Liver (tissue), 10 donors: ENCODE measurements at places on chromosomes 4 and X. TPM values are rescaled to one million over a fixed set of nuclear protein-coding genes. Genes with fewer than 3 reads are reported as not detected.

The FREM3 gene
- total RNA-seq: not detected

The STOX2 gene
- 12.6 TPM for total RNA-seq

DNA sequence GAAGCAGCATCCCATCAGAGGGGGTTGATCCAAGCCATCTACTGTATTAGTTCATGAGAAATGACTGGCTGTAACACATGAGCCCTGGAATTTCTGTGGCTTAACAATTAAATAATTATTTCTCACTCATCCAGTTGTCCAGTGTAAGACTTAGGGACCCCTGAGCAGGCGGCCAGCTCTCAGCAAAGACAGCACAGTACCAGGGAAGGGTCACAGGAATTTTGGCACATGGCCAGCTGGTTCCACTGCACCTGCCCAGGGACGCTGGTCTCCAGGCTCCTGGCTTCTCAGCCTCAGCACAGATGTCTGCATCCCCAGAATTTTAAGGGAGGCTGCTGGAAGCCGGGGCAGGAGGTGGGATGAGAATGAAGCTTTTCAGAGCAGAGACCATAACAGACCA, 93.7 kb upstream of the DHRSX start:
- no peak for DNase-seq
- H3K4me1 ChIP-seq: no peaks in the 10 kb centered on the region
- no peaks in the 10 kb centered on the region for H3K36me3 ChIP-seq
- H3K27me3 ChIP-seq: no peaks in the 10 kb centered on the region

DNA sequence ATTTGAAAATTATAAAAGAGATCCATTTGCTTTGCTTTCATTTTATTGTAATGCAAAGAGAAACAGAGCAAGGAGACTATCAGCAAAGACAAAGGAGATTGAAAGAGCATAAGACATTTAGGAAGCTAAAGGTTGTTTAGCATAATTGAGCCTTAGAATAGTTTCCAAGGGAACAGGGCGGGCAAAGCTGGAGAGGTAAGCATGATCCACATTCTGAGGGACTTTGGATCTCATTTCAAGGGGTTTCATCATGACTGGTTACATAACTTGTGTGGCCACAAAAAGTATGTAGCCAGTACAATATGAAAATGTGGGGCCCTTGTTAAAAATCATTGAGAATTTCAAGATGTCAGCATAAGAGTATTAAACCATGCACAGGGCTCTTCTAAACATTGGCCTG, 406.5 kb downstream of the RPA4 start:
- H3K27ac ChIP-seq: no peak overlapping the region
- H3K4me3 ChIP-seq: no peak overlapping the region
- no peaks in the 10 kb centered on the region for H3K27me3 ChIP-seq
- H3K36me3 ChIP-seq: no peaks in the 10 kb centered on the region
- no peak for DNase-seq

DNA sequence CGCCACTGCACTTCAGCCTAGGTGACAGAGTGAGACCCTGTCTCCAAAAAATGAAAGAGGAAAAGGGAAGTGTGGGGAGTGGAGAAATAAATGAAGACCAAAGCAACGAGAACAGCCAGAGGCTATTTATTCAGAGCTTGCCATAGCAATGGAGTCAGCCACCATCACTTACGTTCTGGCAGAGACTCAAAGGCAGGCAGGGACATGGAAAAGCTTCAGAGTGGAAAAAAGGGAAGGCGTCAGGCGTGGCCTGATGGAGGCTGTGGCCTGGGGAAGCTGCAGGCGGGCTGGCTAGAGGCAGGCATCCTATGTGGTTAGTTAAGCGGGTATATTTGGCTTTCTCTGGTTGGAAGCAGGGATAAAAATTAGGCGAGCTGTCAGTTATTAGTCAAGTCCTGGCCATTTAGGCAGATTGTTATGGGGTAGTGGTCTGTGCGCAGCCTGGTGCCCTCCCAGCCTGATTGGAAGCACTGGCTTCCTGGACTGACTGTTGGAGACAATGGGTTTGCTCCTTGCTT, 73.3 kb downstream of the DCTD start:
- no peak for DNase-seq
- H3K4me1 ChIP-seq: no peaks in the 10 kb centered on the region
- no peaks in the 10 kb centered on the region for H3K27me3 ChIP-seq

DNA sequence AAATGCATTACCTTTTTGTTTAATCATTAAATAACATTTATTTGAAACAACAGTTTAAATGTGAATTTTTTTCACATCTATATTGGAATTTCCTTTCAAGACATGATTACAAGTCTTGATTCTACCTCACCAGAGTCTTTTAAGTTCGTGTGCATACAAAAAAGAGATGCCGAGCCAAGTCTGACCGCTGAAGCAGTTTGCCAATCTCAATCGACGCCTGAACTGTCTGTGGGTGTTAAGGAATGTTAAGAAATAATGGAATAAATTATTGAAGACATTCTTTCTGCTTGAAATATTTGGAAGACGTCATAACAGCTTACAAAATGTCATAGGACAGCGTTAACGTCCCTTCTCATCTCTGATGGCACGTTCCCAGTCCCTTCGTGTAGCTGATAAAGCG, 27.9 kb upstream of the TNIP3 start:
- no peaks in the 10 kb centered on the region for H3K36me3 ChIP-seq
- no peaks in the 10 kb centered on the region for H3K4me1 ChIP-seq
- H3K27ac ChIP-seq: no peak overlapping the region
- no peak for DNase-seq

The NAA11 gene
- total RNA-seq: not detected

GRCh38 chr4:52595001-52595400, 64.1 kb downstream of the USP46 start:
- DNase-seq: no peak
- no peaks in the 10 kb centered on the region for H3K4me1 ChIP-seq
- H3K4me3 ChIP-seq: no peak overlapping the region
- no peaks in the 10 kb centered on the region for H3K27me3 ChIP-seq
- H3K36me3 ChIP-seq: peaks cover 5% of the 10 kb centered on the region

The RHOXF2B gene
- total RNA-seq: not detected

- H3K27me3 ChIP-seq: no peaks in the 10 kb centered on the region
- no peak overlapping the region for H3K4me3 ChIP-seq
- no peak for DNase-seq
- no peaks in the 10 kb centered on the region for H3K36me3 ChIP-seq
Observed at GRCh38 chr4:48343551-48343950, 2.2 kb downstream of the SLAIN2 start.

DNA sequence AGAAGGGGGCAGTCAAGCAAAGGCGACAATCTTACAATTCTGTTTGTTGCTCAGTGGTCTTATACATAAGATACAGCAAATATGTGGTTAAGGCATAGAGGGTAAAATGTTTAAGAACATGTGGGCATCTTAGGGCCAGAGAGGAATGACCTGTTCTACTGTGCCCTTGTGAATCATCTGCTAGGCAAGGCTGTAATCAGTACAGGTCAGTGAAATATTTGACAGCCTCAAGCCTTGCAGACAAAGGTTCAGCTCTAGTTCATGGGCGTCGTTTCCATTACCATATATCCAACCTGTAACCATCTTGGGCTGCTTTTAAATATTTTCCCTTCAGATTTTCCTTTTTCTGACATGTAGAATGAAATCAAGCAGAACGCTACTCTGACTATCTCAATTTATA, 37.3 kb downstream of the AGA start:
- DNase-seq: no peak
- no peaks in the 10 kb centered on the region for H3K27me3 ChIP-seq
- H3K4me1 ChIP-seq: no peaks in the 10 kb centered on the region

- H3K4me3 ChIP-seq: no peak overlapping the region
- H3K27me3 ChIP-seq: no peaks in the 10 kb centered on the region
- H3K36me3 ChIP-seq: no peaks in the 10 kb centered on the region
- no peak for DNase-seq
- H3K4me1 ChIP-seq: peaks cover 4% of the 10 kb centered on the region
- no peak overlapping the region for H3K27ac ChIP-seq
Observed at GRCh38 chr4:243426-243825, 61.8 kb downstream of the ZNF732 start.

GRCh38 chrX:318068-318738, 393 bp downstream of the GTPBP6 start:
- H3K36me3 ChIP-seq: peaks cover 6% of the 10 kb centered on the region
- H3K4me1 ChIP-seq: peaks cover 10% of the 10 kb centered on the region
- H3K27me3 ChIP-seq: no peaks in the 10 kb centered on the region
- peak overlapping the region; percentile 91 for H3K27ac ChIP-seq
- H3K4me3 ChIP-seq: peak overlapping the region; percentile 88

The KCTD8 gene
- not detected for total RNA-seq

DNA sequence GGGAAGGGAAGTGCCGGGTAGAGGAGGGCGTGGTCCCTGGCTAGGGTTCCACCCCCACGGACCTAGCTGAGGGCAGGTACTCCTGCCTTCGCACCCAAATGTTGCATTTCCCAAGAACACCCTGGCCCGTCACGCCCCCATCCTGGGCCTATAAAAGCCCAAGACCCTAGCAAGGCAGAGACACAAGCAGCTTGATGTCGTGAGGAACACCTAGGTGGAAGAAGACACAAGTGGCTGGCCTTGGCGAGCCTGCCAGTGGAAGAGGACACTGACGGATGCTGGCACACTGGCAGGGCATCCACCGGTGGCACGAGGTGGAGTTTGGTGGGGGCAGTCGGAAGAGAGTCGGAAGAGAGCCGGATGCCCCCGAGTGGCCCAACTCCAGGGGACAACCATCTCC, 244.8 kb upstream of the CTSO start:
- no peak overlapping the region for H3K27ac ChIP-seq
- no peaks in the 10 kb centered on the region for H3K36me3 ChIP-seq
- no peak overlapping the region for H3K4me3 ChIP-seq
- no peaks in the 10 kb centered on the region for H3K27me3 ChIP-seq
- no peak for DNase-seq

The CTAG1B gene
- not detected for total RNA-seq

DNA sequence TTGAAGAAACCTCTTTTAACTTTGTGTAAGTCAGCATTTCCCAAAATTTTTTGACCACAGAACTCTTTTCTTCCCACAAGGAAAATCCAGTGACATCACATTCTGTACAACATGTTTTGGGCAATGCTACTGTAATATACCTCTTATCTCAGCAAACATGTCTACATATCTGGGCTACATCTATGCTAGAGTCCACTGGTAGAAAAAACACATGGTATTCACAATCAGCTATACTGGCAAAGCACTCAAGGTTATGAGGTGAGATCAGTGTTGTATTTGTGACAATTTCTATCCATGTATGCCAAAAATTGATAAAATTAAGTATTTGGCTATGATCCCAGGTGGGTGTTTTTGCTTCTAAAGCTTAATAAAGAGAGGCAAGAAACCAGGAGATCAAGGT, 98.0 kb downstream of the ATP11C start:
- no peak overlapping the region for H3K27ac ChIP-seq
- DNase-seq: no peak
- no peaks in the 10 kb centered on the region for H3K36me3 ChIP-seq
- H3K4me3 ChIP-seq: no peak overlapping the region

The BLOC1S4 gene
- total RNA-seq: 7.7 TPM

GRCh38 chr4:185730849-185731608, 81.0 kb downstream of the SORBS2 start:
- H3K27ac ChIP-seq: peak overlapping the region; percentile 31
- peaks cover 4% of the 10 kb centered on the region for H3K36me3 ChIP-seq
- DNase-seq: no peak
- no peak overlapping the region for H3K4me3 ChIP-seq
- no peaks in the 10 kb centered on the region for H3K4me1 ChIP-seq
- H3K27me3 ChIP-seq: no peaks in the 10 kb centered on the region

- peaks cover 10% of the 10 kb centered on the region for H3K4me1 ChIP-seq
- H3K27me3 ChIP-seq: no peaks in the 10 kb centered on the region
- no peak overlapping the region for H3K4me3 ChIP-seq
- no peaks in the 10 kb centered on the region for H3K36me3 ChIP-seq
- DNase-seq: no peak
- no peak overlapping the region for H3K27ac ChIP-seq
Observed at GRCh38 chrX:74490247-74490646, 69.0 kb downstream of the SLC16A2 start.

The ACOX3 gene
- total RNA-seq: 24.6 TPM

DNA sequence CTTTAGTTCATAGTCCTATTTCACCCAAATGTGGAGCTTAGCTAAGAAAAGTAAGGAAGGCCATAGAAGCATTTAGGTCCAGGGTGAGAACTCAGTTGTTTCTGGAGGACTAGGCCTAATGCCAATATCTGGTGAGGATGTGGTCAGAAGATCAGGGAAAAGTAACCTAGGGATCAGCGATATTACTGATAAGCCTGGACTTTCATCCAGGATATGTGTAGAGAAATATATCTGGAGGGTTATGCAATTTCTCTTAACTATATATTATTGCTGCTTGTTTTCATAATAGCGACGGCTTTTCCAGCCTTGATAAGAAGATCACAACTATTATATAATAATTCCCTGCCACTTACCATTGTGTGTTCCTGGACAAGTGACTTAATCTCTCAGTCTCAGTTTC, 81.1 kb downstream of the FRAS1 start:
- no peak for DNase-seq
- no peaks in the 10 kb centered on the region for H3K36me3 ChIP-seq
- H3K27ac ChIP-seq: no peak overlapping the region
- H3K4me3 ChIP-seq: no peak overlapping the region

The RHOH gene
- 1.8 TPM for total RNA-seq

The GNRHR gene
- total RNA-seq: not detected

DNA sequence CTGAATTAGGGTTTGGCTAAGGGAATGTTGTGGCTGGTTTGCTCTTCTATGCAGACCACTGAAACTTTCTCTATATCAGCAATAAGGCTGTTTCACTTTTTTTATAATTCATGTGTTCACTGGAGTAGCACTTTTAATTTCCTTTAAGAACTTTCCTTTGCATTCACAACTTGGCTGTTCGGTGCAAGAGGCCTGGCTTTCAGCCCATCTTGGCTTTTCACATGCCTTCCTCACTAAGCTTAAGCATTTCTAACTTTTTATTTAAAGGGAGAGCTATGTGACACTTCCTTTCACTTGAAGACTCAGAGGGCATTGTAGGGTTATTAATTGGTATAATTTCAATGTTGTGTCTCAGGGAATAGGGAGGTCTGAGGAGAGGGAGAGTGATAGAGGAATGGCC, 142.3 kb downstream of the SHROOM4 start:
- no peak overlapping the region for H3K4me3 ChIP-seq
- no peaks in the 10 kb centered on the region for H3K36me3 ChIP-seq
